CD8-positive, alpha-beta memory T cell (primary cell): ENCODE measurements at places on chromosomes 7 and 10. TPM values are rescaled to one million over a fixed set of nuclear protein-coding genes. Genes with fewer than 3 reads are reported as not detected.

The PMS2 gene
- total RNA-seq, result 26.0 TPM

The SLC39A12 gene
- not detected for total RNA-seq

The FAM25A gene
- not detected for total RNA-seq

The CCDC146 gene
- total RNA-seq, result 1.2 TPM

The CXCL12 gene
- total RNA-seq, result not detected

The CCL26 gene
- not detected for total RNA-seq

The OR2AE1 gene
- not detected for total RNA-seq

The LARP4B gene
- 128 TPM for total RNA-seq

The GALNT17 gene
- total RNA-seq, result not detected

The MYL10 gene
- total RNA-seq, result not detected

DNA sequence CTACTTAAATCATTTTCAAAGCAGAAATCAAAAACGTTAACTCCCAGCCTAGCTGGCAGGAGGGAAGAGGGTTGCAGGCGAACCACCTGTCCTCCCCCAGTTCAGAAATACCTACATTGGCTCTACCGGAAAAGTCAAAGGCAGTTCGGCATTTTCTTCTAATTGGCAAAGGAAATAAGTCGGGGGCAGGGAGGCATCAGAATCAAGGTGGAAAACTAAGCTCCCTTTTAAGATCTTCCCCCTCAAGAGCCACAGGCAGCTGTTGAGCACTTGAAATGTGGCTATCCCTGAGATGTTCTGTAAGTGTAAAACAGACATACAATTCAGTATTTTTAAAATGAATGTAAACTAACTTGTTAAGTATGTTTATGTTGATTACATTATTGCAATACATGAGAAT, 957 bp upstream of the ELMO1 start:
- no peak for DNase-seq

GRCh38 chr7:96034940-96035727, 262.8 kb downstream of the DYNC1I1 start:
- DNase-seq, result no peak

DNA sequence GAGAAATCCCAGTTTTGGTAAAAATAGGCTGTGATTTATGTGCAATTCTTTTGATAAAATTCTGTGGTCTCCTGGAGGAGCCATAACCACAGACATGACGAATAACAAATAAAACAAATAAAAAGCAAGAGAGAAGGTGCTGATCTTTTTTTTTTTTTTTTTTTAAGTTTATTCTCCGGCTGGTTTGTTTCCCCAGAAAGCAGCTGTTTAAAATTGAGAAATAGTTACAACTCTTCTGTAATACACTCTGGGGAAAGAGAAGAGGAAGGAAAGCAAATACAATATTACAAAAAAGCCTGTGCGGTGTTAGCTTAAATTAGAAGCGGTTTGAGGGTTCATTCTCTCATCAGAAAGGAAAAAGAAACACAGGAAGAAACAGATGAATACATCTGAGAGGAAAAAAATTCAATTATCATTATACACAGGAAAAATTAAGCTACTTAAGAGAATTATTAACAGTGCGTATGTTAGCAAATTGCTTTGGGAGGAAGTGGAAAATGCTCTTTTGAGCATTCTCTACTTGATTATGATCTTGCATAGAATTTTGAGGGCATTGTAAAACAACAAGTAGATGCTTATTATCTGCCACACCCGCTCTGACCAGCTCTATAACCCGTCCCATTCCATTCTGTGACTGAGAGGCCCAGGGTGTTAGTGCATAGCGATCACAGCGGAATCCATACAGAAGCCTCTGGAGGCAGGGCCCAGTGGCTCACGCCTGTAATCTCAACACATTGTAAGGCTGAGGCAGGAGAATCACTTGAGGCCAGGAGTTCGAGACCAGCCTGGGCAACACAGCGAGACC, 40.6 kb upstream of the WAC start:
- no peak for DNase-seq

GRCh38 chr7:83410989-83411591, 237.8 kb downstream of the SEMA3E start:
- no peak for DNase-seq

GRCh38 chr10:51176976-51177695, 102.8 kb downstream of the PRKG1 start:
- no peak for DNase-seq

DNA sequence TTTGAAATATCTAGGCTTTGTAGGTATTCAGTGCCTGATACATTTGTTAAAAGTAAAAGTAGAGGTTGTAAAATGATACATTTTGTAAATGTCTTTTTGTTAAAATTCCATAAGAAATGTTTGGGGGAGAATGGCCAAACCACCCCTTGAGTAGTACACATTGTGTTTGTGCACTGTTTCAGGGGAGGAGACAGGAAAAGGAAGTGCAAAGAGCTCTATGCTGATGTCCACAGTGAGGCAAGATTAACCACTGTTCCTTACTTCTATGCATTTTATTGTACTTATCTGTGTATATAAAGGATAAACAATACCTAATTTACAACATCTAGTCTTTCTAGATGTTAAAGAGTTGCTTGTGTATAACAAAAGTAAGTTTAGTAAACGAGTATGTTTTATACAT, 7.4 kb upstream of the CYCS start:
- no peak for DNase-seq

GRCh38 chr7:151724920-151725584, 151.9 kb downstream of the PRKAG2 start:
- no peak for DNase-seq

DNA sequence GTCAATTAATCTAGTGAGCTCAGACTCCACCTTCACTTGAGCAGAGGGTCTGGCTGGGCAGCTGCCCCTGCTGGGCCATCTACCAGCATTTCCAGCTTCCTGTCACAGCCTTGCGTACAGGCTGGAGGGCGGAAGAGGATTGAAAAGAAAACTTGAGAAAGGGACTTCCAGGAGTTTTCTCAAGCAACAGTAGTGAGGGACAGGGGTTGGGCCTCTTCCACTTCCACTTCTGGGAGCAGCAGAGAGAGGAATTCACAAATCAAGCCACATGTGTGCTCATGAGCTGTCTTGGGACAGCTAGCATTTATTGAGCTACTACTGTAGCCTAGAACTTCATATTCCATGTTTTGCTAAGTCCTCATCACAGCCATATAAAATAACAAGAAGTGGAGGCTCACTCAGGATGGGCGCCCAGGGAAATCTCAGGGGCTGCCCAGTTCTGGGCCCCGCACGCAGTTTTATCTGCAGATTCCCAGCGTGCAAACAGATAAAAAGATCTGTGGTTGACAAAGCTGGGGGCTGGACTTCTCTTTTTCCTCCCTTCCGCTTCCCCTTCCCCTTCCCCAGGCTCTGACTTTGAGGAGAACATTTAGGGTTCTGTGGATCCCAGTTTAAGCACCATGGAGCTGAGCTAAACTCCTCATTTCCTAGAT, 135.8 kb downstream of the RGS10 start:
- DNase-seq, result no peak

DNA sequence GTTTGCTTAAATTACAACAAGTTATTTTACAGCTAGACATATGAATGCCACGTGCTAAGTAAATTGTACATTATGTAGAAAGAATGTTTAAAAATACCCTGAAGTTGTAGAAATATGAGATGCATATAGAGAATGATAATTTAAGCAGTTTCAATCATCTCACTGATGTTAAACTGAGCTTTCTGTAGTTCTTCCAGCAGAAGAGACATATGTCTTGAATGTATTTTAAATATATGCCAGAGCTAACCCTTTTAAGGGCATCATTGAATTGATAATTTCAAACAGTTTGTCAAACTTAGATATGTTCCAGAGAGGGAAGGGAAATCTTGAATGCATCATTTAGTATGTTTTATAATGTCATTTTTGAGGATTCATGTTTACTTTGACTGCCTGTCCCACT, 255.2 kb downstream of the MDFIC start:
- no peak for DNase-seq

DNA sequence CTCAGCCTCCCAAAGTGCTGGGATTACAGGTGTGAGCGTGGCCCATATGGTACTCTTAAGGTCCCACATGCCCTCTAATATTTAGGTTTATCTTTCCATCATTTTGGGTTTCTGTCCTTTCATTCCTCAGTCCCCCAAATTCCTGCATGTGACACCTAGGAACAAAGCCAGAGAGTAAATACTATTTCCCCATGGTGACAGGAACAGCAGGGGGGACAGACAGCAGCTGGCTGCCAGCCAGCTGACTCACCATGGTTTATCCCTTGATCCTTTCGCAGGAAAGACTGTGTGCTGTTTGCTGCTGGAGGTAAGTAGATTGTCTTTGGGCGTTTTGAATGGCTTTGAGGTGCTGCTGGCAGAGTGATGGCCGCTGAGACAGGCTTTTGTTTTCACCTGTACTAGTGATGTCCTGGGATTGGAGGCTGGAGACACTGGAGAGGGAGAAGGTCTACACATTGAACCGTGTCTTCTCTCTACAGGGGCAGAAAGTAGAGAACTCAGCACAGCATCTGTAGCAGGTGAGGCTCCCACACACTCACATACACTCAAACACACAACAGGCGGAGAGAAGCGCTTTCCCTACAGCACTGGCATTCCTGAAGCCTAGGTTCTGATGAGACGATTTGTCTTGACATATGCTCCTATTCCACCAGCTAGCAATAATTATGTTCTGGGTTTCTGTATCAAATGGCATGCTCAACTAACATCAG, 83.7 kb upstream of the EFCAB10 start:
- no peak for DNase-seq

- no peak for DNase-seq
Observed at GRCh38 chr10:45023426-45023825, 22.7 kb downstream of the ZNF22 start.

GRCh38 chr7:22627136-22627535, 99.9 kb upstream of the IL6 start:
- no peak for DNase-seq

GRCh38 chr7:40437936-40438634, 303.3 kb downstream of the SUGCT start:
- DNase-seq, result no peak

DNA sequence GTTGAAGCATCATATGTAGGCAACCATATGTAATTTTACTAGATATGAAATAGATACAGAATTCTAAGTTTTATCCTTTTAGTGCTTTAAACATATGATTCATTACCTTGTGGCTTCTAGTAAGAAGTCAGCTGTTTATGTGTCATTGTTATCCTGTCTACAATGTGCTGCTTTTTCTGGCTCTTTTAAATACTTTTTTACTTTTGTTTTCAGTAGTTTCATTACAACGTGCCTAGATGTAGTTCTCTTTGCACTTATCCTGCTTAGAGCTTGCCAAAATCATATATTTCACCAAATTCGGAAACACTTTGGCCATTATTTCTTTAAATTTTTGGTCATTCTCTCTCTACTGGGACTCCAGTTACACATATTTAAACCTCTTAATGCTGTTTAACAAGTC, 26.4 kb downstream of the YAE1 start:
- no peak for DNase-seq

- DNase-seq, result peak; percentile 28
Observed at GRCh38 chr10:43384252-43385221, 13.1 kb downstream of the FXYD4 start.

- no peak for DNase-seq
Observed at GRCh38 chr7:113159746-113160339, 41.5 kb upstream of the SMIM30 start.

GRCh38 chr7:156356551-156356950, 284.0 kb upstream of the RNF32 start:
- no peak for DNase-seq

DNA sequence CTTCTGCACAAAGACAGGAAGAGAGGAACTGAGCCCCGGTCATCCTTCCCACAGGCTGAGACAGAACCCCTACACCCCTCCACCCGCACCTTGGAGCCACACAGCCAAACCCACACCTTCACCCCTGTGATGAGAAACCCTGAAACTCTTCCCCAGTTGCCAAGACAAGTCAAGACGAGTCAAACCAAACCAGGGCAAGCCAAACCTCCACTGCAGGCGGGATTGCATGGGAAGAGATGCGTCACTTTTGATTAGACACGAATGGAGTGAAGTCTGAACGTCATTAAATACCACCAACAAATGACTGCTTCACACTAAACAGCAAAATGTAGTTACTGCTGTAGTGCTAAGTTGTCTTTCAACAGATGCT, 73.8 kb downstream of the PRPF18 start:
- DNase-seq, result no peak

DNA sequence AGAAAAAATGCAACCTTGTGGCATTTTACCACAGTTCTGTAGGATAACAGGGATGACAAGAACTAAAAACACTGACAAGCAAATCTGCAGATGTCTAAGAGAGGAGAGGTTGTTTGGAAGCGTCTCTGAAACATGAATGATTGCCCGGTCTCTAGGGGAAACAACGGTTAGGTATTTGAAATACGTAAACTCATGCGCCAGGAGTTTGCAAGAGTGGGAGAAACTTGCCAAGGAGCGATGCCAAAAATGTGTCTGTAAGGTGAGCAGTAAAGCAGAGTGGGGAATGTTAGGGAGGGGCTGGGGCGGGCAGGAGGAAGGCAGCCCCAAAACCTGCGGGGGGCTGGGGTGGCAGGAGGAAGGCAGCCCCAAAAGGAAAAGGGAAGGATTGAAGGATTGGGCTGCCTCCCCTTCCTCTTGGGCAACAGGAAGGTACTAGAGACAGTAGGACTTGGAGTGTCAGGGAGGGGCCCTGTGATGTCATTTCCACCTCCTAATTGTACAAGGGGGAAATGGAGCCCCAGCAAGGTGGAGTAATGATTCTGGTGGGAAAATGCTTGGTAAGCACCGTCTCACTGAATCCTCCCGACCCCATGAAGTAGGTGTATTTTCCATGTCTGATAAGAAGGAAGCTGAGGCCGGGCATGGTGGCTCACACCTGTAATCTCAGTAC, 33.2 kb upstream of the PLEKHA1 start:
- no peak for DNase-seq

GRCh38 chr7:24709051-24709450, 48.2 kb downstream of the GSDME start:
- DNase-seq, result no peak

DNA sequence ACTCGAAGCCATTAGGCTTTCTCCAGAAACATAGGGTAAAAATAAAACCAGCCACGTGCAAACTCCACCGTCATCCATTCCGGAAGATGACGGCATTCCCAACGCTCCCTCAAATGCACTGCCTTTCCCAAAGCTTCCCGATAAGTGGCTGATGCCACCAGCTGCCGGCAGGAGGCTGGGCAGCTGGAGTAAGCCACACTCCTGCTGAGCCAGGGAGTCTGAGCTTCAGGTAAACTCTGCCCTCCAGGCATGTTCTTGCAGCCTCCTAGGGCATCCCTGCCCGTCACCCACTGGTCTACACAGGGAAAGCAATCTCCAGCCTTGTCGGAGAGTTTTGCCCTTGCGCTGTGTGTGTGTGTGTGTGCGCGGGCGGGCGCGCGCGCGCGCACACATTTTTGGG, 40.5 kb upstream of the TMEM273 start:
- no peak for DNase-seq

DNA sequence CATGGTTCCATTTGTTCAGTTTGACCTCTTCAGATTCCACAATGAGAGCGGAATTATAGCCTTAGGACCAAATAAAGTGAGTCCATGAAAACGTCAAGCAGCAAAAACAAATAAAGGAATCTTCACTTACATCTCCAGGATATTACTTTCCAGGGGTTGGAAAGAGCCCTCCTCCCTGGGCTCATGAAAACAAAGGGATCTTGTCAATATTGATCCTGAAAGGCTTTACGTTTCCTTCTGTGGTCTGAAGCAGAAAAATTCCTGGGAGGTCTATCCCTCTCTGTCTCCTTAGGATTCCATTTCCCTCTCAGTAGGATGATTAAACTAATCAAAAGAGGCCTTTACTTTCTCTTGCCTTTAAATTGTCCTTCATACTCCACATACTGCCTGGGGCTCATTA, 293.5 kb downstream of the GPAM start:
- DNase-seq, result no peak
